ENCODE measurements at places on chromosomes 1 and 21.

DNA sequence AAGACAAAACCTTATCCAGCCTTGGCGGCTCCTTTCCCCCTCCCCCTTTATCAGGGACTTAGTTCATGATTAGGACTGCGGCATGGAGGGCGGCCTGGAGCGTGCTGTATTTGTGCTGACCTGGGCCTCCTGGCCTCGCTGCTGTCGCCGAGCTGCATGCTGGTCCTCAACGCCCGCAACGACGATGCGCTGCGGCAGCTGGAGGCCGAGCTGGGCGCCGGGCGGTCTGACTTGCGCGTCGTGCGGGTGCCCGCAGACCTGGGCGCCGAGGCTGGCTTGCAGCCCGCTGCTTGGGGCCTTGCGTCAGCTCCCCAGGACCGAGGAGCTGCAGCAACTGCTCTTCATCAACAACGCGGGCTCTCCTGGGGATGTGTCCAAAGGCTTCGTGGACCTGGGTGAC, 70.9 kb downstream of the TM2D1 start:
- DNase-seq: no peak

DNA sequence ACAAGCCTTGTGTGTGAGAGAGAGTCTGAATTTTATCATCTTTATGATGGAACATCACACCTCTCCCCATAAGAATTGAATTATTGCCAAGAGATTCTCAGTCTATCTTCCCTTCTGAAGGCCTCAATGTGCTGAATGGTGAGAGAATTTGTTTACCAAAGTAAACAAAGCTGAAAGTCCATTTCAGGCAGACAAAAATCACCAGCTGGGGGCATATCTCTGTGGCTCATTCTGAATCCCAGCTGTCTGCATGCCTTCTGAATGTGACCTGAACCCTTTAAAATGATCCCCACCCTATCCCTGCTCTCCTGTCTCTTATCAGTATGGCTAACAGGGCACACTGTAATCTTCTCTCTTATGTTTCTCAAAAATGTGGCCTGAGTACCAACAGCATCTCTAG, 99.1 kb upstream of the CAMK1G start:
- DNase-seq: no peak

DNA sequence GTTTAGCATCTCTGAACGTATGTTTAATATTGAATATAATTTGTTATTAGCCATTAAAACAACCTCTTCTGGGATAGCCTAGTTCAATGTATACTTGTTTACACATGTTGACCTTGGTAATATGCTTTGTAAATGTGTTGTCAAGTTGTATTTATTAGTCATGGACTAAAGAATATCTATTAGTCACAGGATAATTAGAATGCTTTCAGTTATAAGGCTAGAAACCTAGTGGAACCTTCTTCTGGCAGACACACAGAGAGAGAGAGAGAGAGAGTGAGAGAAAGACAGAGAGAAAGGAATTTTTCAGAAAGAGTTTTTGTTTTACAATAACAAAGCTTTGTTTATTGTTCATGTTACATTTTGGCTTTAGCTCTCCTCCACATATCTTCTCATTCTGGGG, 181.1 kb upstream of the APP start:
- no peak for DNase-seq

- no peak for DNase-seq
Measured at GRCh38 chr1:14404862-14405301, 193.6 kb upstream of the KAZN start.

DNA sequence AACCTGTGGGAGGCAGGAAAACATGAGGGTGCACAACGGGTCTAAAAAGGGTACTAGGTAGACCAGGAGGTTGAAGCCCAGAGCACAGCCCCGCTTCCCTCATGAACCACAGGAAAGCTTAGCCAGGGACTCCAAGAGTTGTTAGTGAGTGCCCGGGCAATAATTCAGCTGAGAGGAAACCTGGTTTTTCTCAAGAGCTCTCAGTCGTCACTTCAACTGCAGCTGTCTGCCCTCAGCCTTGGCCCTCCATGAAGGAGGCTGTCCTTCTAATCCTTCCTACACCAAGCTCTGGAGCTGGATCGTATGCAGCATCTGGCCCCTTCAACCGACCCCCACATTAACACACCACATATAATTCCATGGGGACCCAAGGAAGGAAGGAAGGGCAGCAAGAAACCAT, 77.0 kb upstream of the BACE2 start:
- no peak for DNase-seq

DNA sequence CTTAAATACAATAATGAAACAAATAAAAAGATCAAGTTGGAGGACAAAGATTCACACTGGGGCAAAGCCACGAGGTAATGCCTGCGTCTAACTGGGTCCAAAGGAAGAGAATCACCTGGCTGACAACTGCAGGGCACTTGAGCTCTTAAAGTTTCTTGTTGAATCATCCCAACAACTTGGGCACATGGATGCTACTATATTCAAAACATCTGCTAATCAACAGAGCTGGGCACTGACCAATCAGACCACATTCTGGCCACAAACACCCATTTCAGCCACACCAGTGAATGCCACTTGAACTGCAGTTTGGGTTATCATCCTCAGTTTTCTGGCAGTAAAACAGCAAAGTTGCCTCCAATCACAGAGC, 51.0 kb downstream of the ABCA4 start:
- DNase-seq: no peak

DNA sequence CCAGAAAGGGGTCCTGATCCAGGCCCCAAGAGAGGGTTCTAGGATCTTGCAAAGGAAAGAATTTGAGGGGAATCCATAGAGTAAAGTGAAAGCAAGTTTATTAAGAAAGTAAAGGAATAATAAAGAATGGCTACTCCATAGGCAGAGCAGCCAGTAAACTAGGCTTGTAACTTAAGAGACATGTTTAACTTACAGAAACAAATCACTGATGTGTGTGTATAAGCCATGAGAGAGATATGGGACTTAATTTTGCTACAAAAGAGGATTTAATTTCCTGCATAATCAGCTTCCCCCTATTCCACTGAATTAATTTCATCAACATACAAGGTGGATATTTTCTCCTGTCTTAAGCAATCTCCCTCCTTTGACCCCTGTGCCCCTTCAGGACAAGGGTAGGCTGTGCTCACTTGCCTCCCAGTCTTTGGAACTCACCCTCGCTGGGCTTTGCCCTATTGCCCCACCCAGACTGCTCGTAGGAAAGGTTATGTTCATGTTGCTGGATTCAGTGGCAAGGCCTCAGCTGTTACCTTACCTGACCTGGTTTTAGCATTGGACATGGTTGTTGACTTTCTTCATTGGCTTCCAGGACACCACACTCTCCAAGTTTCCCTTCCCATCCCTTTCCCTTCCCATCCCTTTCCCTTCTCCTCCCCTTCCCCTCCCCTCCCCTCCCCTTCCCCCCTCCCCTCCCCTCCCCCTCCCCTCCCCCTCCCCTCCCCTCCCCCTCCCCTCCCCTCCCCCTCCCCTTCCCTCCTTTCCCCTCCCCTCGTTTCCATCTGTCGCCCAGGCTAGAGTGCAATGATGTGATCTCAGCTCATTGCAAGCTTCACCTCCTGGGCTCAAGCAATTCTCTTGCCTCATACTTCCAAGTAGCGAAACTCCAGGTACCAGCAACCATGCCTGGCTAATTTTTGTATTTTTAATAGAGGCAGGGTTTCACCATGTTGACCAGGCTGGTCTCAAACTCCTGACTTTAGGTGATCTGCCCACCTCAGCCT, 44.6 kb downstream of the TBCE start:
- no peak for DNase-seq

DNA sequence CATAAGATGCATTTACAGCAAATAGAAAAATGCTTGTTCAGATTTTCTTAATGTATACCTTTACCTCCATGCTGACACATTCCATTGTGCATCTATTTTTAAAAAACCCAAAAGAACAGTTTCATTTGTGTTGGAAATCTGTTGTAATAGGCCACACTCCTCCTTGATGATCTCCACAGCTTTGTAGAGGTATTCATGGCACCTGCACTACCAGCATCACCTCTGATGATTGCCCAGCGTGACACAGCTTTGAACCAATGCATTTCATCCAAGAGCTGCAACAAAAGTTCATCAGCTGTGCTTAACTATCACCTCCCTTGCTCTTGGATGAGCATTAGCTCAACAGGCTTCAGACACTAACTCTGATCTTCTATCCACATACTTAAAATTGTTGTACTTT, 8.2 kb downstream of the DYNLT5 start:
- DNase-seq: no peak

DNA sequence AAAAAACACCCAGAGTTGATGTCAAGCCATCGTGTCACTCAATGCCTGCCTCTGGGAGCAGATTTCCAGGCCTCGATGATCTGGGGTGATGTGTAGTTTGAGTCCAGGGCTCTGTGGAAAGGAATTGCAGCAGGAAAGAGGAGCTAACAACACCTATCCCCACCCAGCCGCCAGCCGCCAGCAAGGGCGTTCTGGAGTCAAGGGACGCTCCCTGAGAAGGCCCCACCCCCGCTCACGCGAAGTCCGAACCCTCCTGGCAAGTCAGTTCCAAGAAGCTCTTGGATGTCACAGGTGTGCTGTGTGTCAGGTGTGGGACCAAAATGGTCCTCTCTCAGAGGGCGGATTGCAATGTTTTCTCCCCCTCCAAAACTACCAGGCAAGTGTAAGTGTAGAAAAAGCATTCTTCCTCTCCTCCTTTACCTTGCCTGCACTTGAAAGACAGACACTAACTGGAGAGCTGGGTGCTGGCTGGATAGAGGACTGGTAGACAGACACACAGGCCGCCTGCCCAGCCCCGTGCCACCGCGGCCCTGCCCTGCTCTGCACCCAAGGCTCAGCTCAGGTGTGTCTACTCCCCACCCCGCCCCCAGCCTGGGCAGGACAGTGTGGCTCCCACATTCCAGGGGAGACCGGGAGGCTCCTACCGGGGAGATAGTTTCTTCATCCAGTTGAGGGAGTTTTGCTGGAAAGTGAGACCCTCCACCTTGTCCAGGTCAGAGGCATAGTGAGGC, 8.5 kb downstream of the AGT start:
- DNase-seq: no peak

DNA sequence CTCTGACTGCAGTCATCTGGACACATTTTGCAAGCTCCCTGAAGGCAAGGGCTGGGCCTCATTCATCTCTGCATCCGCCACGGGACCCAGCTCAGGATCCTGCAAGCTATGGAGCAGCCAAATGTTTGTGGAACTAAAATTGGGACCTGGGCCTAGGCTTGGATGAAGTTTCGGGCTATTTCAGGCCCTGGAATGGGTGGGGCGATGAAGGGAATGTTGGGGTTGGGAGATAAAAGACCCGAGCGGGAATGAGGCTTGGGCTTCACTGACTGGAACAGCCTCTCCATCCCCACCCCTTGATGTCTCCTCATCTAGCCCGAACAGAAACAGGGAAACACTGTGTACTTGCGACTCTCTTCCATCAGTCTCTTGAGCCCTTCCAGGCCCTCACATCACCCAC, 7.3 kb upstream of the AHCYL1 start:
- no peak for DNase-seq

DNA sequence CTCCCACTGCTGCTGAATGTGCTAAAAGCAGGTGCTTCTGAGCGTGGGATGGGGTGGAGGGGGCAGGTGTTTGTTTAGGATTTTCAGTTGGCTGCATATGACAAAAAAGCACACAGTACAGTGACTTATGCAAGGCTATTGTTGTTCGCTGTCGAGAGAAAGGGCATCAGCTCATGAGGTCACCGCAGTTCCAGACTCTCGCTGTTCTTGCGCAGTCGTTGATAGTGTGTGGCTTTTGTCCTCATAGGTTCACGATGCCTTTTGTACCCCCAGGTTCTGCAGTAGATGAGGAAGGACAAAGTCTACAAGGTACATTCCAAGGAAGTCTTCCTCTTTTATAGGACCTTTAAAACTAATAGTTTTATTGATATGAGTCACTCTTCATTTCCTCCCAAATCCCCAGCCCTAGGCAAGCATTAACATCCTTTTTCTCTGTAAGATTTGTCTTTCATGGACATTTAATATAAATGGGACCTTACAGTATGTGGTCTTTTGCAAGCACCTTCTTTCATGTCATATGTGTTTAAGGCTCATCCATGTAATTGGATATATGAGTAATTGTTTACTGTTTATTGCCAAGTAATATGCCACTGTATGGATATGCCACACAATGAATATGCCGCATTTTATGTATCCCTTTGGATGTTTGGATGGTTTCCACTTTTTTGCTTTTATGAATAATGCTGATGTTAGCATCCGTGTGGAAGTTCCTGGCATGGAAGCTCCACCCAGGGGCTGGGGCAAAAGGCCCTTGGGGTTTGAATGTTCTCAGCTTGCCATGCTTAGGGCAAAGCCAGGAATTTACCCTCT, 14.5 kb upstream of the NLRP3 start:
- no peak for DNase-seq

DNA sequence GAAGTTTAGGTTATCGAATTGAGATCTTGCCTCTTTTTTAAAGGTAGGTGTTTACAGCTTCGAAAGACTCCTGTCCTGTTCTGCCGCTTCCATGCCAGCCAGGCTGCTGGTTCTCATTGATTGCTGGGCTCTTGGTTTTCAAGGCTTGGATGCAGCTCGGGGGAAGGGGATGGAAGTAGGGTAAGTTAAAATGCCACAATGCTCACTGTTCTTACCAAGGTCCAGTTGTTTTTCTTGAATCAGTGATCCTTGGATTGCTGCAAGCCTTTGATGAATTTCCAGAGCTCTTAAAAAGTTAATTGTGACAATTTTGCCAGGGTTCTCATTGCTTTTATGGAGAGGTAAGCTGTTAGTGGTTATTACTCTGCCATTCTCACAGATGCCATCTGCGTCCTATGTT, 74.9 kb downstream of the PCBP3 start:
- DNase-seq: no peak

DNA sequence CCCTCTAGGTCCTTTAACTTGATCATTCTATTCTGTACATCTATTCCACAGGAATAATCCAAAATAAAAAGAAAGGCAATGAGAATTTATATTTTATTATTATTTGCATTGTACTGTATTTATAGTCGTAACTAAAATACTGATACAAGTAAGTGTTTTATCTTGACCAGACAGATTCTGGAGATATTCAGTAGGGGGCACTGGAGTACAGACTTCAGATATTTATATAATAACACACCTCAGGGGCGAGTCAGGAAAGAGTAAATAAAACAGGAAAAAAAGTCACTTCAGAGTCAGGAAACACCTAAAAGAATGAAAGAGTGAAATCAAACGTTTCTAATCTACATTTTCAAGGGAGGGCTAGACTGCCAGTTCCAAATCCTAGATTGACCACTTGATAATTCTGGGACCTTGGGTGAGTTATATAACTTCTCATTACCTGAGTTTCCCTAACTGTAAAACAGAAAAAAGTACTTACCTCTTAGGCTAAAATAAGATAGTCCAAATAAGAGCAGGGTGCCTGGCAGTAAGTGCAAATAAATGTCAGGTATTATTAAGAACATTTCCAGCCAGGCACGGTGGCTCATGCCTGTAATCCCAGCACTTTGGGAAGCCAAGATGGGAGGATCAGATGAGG, 31.1 kb upstream of the MTF1 start:
- DNase-seq: no peak

- peak; percentile 27 for DNase-seq
Measured at GRCh38 chr1:229229137-229229720, 41.7 kb upstream of the RAB4A start.

- DNase-seq: no peak
Measured at GRCh38 chr1:167273027-167273800, 52.5 kb downstream of the POU2F1 start.

DNA sequence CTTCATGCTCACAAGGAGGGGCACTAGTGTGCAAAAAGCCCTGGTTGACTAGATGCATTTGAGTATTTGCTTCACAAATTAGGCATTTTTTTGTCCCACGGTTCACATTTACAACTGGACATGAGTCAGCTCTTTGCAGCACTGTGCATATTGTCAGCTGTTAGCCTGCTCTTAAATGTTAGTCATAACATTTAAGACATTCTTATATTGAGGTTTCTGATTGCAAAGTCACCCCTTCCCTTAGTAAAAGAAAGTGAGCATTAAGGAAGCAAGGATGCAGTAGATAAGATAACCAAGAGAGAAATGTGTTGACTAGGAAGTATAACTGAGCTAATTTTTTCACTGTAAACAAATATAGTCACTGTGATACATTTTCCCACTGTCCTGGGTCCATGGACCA, 132.6 kb upstream of the CTTNBP2NL start:
- no peak for DNase-seq

Measured in sciatic nerve (tissue), 2 donors.